ENCODE measurements at places on chromosomes 12 and 14.

DNA sequence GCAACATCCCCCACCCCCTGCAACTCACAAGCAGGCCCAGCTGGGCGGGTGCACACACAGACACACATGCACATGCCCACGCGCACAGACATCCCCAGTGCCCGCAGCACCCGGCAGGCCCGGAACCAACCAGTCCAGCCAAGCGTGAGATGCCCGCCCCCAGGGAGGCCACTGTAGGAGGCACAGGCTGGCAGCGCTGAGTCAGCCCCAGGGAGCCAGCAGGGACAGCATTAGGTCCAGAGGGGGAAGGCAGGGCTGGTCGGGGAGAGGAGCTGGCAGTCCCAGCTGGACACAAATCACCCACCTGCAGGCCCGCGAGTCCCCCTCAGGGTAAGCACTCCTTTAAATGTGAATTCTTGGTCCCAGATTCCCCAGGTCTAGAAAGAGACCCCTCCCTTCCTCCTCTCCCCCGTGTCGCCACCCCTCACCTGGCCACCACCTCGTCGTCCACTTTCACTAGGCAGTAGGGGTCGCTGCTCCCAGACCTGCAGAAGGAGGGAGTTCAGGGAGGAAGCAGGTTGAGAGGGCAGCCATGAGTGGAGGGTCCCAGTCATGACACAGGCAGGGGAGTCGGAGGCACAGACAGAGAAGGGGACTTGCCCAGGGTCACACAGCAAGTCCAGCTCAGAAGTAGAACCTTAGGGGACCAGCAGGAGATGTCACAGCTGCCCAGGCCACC is 5.0 kb downstream of the RASAL1 start:
- no peak for DNase-seq

- peak; percentile 46 for DNase-seq
These were observed 30.2 kb upstream of the SRGAP1 start for GRCh38 chr12:63814146-63814772.

DNA sequence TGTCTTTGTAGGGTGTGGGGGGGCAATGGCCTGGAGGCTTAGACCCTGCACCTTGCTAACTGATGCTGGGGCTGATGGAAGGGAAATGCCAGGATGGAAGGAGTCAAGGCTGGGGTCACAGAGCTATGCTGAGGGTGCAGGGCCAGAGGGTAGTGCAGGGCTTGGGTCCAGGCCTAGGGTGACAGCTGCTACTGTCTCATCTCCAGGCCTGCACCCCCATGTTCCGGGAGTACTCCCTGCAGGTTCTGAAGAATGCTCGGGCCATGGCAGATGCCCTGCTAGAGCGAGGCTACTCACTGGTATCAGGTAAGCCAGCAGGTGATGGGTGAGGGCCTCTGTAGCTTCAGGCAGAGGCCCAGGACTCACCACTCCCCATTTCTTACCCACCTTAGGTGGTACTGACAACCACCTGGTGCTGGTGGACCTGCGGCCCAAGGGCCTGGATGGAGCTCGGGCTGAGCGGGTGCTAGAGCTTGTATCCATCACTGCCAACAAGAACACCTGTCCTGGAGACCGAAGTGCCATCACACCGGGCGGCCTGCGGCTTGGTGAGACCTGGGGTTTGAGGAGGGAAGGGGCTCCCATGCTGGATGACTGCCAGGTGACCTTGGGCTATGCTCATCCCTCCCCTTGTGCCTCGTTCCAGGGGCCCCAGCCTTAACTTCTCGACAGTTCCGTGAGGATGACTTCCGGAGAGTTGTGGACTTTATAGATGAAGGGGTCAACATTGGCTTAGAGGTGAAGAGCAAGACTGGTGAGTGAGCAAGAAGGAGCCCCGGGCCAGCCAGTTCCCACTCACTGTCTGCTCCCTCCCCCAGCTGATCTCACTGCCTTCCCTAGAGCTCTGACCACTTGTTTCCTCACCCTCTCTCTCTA is 4.1 kb downstream of the SHMT2 start:
- DNase-seq = no peak

DNA sequence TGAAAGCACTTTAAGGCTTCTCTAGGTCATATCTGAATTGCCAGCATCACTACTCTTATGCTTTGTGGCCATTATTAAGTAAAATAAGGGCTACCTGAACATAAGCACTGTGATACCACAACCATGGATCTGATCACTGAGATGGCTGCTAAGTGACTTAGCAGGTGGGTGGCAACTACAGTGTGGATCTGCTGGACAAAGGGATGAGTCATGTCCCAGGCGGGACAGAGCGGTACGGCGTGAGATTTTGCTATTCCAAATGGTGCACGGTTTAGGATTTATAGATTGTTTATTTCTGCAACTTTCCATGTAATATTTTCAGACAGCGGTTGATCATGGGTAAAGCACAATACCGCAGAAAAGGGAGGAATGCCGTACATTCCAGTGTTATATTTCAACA is 39.4 kb downstream of the MLXIP start:
- DNase-seq = no peak

DNA sequence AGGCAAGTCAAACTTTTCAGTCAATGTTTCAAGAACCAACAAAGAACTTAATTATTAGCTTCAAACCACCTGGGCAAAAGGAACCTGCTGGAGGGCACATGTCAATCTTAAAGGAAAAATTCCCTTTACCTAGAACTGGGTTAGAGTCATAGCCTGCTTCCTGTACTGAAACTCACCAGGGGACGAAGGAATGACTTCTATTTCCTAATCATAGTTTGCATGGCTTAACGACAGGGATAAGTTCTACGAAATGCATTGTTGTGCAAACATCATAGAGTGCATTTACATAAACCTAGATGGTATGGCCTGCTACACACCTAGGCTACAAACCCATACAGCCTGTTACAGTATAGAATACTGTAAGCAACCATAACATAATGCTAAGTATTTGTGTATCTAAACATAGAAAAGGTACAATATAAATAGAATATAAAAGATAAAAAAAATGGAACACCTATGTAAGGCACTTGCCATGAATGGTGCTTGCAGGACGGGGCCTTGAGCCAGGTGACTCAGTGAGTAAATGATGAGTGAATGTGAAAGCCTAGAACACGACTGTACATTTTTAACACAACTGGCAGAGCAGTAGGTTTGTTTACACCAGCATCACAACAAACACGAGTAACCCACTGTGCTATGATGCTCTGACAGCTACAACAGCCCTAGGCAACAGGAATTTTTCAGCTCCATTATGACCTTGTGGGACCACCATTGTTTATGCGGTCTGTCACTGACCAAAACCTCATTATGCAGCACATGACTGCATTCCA is 234.9 kb upstream of the CAND1 start:
- no peak for DNase-seq

DNA sequence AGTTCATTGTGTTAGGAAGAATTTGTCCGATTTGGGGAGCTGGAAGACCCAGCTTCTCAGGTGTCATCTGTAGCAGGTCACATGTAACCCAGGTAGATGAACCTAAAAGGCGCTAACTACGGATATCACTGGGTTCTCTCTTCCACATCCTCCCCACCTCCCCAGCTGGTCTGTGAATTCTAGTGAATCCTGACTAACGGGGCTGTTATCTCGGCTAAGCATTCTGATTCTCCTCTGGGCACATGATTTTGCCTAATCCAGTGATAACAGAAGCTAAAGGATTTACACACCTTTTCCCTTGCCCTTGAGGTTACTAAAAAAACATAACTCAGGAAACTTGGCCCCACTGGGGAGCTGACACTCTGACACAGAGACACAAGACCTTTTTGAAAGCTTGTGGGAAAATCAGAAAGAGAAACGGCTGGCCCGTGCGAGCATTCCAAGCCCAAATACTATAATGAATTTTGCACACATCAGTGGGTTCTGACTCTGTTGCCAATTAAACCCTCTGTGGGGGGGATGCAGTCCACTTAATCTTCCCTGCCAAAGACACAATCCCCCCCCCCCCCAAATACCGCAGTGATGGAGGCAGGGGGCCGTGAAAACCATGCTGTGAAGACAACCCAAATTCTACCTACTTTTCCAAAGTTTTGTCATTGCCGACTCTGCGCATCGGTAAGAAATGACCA is 81.0 kb upstream of the FZD10 start:
- no peak for DNase-seq

DNA sequence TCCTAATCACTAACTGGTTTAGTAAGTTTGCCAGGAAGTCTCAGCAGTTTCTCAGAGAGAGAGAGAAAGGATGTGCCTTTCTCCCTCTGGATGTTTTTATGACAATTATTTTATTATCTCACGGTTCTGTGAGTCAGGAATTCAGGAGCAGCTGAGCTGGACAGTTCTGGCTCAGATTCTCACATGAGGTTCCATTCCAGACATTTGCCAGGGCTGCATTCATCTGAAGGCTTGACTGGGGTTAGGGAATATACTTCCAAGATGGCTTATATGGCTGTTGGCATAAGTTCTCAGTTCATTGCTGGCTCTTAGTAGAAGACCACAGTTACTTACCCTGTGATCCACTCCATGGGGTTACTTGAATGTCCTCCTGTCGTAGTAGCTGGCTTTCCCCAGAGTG is 101.2 kb upstream of the ATF7IP start:
- no peak for DNase-seq

DNA sequence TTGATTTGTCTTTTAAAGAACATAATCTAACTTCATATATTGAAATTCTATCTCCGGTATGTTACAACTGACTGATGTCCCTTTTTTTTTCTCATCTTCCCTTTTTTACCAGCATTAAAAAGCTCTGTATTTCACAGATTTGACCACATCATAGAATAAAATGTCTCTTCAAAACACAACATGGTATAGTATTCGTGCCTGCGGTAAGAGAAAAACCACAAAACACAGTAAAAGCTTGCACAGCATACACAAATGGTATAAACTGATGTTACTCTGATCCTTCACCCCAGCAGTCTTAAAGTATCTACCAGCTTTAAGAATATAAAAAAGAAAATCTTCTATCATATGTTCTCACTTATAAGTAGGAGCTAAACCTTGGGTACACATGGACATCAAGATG is 83.4 kb downstream of the HECTD1 start:
- no peak for DNase-seq

DNA sequence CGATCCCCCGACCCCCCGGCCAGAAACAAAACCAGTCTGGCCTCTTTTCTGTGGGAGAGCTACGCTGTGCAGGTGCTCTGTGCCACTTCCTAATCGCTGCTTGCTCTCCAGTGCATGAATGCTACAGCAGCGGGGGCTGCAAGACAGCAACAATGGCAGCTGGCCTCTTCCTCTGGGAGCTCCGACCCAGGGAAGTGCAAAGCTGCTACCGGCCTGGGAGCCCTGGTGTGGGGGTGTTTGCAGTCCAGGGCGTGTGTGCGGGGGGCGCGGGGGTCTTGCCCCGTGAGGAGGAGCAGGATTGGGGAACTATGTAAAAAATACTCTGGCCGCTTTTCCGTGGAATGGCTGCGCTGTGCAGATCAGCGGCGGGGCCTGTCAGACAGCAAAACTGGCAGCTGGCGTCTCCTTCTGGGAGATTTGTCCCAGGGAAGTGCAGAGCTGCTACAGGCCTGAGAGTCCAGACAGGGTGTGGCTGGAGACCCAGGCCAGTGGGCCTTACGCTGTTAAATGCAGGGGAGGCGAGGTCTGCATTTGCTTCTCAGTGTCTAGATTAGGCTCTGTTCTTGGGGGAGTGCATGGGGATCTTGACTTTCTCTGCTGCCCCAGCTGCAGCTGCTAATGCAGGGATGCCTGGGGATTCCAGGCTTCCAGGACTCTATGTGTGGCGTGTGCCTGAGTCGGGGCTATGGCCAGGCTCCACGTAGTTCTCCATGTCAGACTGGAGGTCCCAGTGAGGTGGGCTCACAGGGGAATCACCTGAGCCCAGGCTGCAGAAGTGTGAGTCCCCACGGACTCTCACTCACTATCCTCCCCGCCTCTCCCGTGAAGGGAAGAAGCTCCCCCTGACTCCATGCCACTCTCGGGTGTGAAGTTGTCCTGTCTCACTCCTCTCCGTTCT is 344.5 kb downstream of the AEBP2 start:
- no peak for DNase-seq

DNA sequence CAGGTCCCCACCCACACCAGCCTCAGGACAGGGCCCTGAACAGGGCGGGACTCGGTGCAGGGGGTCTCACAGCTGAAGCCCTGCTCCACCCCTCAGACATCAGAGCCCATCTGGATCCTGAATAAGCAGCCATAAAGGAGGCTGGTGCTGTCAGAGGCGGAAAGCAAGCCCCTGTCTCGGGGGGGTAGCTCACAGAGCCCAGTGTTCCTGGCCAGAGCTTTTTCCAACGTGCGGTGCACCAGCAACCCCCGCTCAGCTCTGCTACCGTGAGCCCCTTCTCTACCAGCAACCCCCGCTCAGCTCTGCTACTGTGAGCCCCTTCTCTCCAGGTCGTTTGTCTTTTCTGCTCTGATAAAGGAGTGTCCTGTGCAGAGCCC is 136.5 kb upstream of the SFSWAP start:
- no peak for DNase-seq

GRCh38 chr14:94473666-94474410 is 2.2 kb downstream of the SERPINA9 start:
- no peak for DNase-seq

- DNase-seq = peak; percentile 33
These were observed 66.5 kb downstream of the TBC1D30 start for GRCh38 chr12:64890873-64891468.

DNA sequence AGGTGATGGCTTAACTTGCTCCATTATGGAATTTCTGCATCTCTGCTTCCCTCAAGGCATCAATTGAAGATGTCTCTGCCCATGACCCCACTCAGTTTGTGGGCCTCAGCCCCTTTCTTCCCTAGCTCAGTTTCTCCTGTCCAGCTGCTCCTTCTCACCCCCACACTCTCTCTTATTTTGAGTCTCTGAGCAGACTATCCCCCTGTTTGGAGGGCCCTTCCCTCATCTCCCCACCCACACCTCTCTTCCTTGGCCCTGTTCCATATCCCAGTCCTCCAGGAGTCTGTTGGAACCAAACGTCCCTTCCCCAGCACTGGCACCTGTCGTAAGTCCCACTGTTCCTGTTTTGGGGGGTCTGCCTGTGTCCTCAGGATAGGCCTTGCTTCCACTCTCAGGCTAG is 8.3 kb upstream of the KRT1 start:
- no peak for DNase-seq

GRCh38 chr14:39247256-39247655 is 13.5 kb downstream of the MIA2 start:
- DNase-seq = no peak

GRCh38 chr14:77133720-77134338 is 7.8 kb downstream of the ZDHHC22 start:
- peak; percentile 15 for DNase-seq

DNA sequence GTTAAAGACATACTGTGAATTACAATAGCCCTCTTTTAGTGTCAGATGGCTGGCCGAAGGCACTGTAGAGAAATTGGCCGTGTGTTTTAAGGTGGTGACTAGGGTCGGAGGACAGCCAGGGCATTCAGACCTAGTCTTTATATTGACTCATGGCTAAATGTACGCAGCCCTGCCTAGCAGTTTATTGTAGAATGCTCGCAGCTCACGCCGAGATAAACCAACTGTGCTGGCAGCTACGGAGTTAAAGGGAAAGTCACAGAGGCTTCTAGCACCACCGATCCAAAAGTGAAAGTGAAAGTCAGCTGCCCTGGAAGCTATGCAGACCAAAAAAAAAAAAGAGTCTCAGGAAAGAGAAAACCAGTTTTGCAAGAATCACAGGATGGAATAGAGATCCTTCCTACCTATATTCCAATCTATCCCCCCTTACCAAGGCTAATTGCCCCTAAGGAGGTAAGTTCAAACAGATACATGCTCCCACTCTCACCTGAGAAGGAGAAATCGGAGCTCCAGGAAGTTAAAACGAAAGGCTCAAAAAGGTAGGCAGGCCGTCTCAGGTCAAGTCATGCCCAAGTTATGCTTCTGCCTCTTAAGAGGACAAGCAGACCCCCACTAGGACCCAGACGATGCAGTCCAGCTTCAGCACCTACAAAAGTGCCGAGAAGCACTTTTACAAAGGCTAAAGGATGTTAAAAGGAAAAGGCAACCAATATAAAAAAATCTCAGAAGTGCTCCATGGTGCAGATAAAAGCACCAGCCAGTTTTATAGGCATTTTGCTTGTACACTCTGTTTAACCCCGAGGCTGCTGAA is 24.8 kb downstream of the KLRK1 start:
- peak; percentile 69 for DNase-seq

Data from smooth muscle cell of the brain vasculature (primary cell).